ENCODE measurements at places on chromosomes 1 and 21. TPM values are rescaled to one million over a fixed set of nuclear protein-coding genes. Genes with fewer than 3 reads are reported as not detected.

Gene TTLL10
- not detected for total RNA-seq

Gene CR1
- total RNA-seq, result not detected

Gene CD160
- total RNA-seq, result not detected

Gene C1orf185
- total RNA-seq, result not detected

Gene HOOK1
- not detected for total RNA-seq

Gene DDAH1
- 76.6 TPM for total RNA-seq

Gene MROH7
- 0.37 TPM for total RNA-seq
